ENCODE measurements at places on chromosomes 3 and 15.

DNA sequence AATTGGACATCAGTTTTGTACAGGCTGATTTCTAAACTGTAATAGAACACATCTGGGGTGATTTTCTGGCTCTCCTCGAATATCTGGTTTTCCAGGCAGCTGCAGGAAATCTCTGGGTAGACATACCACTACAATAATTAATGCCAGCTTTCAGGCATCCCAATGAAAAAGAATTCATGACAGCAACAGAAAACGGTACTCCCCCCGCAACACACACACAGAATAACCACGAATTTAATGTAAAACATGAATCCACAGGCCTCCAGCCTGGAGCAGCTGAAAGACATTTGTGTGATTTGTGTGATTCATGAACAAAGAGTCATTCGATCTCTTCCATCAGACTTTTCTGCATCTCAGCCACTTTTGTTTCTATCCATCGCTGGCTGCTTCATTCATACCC is 262.2 kb downstream of the MAGI1 start:
- DNase-seq: no peak

GRCh38 chr3:82079335-82079890 is 318.0 kb upstream of the GBE1 start:
- DNase-seq: no peak

- no peak for DNase-seq
Measured at GRCh38 chr3:122263058-122263457, 62.0 kb upstream of the CSTA start.

GRCh38 chr3:79385211-79385610 is 382.6 kb downstream of the ROBO1 start:
- DNase-seq: no peak
